ENCODE measurements at places on chromosomes 11 and 22.

DNA sequence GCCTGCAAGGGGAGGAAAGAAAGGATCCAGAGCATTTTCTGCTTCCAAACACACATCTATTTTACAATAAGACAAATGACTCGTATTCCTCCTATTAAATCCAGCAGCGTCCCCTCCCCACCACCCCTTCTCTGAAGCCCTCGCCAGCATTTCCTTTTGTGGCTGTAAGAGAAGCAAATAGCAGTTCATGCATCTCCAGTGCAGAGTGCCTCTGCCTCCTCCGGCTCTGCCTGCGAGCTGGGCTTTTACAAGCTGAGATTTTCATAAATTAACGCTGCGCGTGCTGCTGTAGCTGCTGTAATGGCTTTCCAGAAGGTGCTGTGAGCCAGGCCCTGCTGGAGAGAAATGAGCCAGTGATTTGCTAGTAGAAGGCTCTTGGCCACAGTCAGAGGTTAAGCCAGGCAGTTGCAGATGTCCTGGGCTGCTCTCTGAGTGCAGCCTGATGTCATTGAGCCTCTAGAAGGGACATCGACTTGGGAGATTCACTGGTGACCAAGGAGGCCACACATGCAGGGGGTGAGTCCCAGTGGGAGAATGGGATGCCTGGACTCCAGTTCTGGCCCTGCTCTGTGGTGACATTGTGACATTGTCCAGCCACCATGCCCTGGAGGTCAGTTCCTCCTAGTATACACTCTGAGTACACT is 134.5 kb upstream of the NAV2 start:
- no peak for DNase-seq

DNA sequence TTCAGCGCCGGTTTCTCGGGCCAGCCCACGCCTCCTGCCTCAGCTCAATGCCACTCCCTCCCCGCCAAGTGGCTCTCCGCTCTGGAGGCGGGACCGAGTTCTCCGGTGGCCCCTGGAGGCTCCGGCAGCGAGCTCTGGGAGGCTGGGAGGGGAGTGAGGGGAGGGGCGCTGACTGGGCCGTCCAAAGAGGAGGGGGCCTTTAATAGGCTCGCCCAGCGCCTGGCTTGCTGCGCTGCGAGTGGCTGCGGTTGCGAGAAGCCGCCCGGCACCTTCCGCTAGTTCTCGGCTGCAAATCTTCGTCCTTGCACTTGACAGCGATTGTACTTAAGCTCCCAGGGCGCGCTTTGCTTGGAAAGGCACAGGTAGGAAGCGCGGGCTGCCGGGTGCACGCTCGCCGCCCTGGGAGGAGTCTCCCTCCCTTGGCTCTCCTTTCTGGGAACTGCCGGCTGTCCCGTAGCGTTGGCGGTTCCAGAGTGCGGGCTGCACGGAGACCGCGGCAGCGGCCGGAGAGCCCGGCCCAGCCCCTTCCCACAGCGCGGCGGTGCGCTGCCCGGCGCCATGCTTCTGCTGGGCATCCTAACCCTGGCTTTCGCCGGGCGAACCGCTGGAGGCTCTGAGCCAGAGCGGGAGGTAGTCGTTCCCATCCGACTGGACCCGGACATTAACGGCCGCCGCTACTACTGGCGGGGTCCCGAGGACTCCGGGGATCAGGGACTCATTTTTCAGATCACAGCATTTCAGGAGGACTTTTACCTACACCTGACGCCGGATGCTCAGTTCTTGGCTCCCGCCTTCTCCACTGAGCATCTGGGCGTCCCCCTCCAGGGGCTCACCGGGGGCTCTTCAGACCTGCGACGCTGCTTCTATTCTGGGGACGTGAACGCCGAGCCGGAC is at the start of gene ADAMTS15:
TSS of gene ADAMTS15 (plus strand) at position 230 of the 894 bp plus-strand sequence. CDS start at position 559, 329 bp downstream.
- no peak for DNase-seq

- DNase-seq: no peak
Measured at GRCh38 chr11:76371170-76371569, 9.8 kb downstream of the THAP12 start.

DNA sequence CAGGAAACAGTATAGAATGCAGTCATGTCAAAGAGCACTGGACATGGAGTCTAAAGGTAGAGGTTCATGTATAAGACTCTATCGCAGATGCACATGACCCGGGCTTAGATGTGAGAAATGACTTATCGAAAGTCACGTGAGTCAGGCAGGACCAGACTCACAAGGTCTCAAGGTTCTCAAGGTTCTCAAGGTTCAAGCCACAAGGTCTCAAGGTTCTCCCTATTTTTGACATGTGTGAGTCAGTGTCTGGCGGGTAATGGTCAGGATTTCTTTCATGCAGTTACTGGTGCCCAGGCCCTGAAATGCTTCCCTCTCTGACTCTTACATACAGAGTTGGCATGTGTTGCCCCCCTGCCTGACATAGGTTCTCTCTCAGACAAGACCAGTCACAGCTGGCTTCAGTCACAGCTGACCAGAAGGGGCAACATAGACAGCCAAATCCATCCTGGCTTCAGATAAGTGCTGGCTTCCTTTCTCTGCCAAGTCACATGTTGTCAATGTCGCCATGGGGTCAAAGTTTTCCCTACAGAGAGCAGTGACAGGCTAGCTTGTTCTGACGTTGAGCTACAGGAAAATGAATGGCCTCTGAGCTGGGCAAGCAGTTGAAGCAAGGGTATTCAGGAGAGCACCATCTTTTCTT is 10.1 kb downstream of the CSRP3 start:
- no peak for DNase-seq

- no peak for DNase-seq
Measured at GRCh38 chr11:31050061-31050765, 319.3 kb downstream of the DCDC1 start.

DNA sequence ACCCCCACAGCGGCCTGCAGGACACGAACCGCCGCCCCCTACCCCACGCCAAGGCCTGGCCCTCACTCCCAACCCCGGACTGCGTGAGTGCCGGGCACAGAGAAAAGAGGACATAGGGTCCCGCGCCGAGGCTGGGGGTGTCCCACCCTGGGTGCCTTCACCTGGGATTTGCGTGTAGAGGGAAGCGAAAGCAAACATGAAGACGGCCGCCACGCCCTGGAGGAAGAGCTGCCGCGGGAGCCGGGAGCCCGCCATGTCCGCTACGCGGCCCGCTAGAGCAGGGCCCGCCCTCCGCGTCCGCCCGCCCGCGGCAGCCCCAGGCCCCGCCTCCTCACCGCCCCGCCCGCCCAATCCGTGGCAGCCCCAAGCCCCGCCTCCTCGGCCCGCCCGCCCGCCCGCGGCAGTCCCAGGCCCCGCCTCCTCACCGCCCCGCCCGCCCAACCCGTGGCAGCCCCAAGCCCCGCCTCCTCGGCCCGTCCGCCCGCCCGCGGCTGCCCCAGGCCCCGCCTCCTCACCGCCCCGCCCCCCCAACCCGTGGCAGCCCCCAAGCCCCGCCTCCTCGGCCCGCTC is at the start of gene LMF2:
TSS of gene LMF2 (minus strand) at position 282 of the 570 bp plus-strand sequence. CDS start at position 255, 27 bp downstream.
- peak; percentile 93 for DNase-seq

DNA sequence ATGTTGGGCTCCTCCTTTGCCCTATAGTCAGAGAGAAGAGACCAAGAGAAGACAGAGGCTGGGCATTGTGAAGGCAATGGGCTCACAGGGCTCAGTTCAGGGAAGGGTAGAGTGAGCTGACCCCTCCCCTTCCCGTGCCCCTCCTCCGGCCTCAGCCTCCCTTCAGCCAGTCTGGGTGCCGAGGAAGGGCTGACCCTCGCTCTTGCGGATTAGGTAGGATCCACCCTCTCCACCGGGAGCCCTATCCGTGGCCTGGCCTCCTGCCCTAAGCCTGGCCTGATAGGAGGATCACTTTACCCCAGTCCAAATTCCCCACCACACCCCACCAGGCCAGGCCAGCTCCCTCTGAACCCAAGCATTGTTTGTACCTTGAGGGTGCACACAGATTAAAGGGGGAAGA is 1.8 kb upstream of the PPP1R14B start:
- DNase-seq: no peak

DNA sequence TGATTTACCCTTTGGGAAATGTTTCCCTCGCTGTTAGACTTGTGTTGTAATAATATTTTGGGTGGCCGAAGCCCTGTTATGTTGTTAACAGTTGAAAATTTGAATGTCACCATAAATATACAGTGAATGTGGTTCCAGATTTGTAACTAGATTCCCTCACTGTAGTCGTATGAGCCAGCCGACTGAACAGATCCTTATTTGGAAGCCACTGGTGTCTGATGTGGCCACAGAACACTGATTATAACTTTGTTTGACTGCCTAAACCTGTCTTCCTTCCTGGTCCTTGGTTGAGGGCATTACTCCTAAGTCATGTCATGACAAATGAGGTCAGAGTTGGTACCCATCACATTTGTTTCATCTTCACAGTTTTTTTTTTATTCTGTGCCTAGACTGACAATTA is 45.4 kb downstream of the YAP1 start:
- no peak for DNase-seq

DNA sequence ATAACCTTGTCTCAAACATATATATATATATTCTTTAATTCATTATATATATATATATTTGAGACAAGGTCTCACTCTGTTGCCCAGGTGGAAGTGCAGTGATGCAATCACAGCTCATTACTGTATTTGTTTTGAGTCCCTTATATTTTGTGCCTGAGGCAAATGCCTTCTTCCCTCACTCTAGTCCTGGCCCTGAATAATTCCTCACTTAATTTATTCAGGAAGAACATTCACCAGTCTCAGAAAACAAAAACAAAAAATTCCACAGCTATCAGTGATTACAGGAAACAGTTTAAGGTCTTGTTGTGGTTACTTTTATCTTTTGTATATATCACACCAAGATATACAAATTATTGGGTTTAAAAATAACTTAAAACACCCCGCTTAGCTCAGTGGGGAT is 155.7 kb downstream of the CWF19L2 start:
- DNase-seq: no peak

- DNase-seq: no peak
Measured at GRCh38 chr11:1505480-1505879, 18.9 kb upstream of the MOB2 start.

GRCh38 chr22:31867386-31868153 is 76.8 kb upstream of the YWHAH start:
- DNase-seq: no peak

DNA sequence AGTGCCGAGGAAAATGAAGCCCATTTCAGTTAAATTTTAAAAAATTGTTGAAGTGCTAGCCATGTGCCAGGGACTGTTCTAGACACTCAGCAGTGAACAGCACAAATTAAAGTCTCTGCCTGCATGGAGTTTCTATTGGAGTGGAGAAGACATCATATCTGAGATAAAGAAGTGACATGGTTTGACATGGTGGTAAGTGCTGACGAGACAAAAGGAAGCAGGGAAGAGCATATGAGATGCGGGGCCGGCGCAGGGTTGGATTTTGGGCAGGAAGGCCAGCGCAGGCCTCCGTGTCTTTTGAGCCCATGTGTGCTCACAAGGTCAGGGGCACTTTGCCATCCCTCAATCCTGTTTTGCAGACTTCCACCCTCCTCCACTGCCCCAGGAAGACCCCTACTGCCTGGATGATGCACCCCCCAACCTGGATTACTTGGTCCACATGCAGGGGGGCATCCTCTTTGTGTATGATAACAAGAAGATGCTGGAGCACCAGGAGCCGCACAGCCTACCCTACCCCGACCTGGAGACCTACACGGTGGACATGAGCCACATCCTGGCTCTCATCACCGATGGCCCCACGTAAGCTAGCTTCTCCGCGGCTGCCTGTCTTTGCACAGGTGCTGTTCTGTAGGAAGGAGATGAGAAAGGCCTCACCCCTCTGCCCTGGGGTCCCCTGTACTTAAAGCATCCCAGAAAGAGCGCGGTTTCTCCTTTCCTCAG is 29.6 kb downstream of the AMPD3 start:
- no peak for DNase-seq

- DNase-seq: no peak
Measured at GRCh38 chr11:119112314-119113020, 5.3 kb downstream of the C2CD2L start.

DNA sequence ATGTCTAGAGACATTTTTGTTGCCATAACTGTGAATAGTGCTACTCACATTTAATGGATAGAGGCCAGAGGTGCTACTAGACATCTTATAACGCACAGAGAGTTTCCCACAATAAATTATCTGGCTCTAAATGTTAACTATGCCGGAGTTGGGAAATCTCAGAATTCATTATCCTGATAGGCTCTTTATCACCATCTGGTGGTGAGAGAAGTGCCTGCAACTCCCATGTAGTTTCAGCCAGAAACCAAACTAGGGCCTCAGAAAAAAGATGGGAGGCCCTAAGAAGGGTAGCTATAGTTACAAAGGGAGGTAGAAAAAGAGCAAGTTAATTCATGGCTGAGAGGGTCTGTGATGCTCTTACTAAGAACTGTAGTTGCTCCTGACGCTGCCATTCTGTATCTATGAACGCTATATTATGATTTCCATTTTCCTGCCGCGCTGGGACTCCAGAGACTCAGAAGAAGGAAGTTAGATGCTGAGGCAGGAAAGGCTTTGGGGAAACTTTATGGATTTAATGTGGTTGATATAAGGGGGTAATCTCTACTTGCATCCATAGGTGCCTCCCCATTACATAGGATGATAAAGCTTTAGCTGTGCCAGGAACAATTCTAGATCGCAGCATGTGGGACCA is 22.9 kb upstream of the MRPL17 start:
- peak; percentile 45 for DNase-seq

DNA sequence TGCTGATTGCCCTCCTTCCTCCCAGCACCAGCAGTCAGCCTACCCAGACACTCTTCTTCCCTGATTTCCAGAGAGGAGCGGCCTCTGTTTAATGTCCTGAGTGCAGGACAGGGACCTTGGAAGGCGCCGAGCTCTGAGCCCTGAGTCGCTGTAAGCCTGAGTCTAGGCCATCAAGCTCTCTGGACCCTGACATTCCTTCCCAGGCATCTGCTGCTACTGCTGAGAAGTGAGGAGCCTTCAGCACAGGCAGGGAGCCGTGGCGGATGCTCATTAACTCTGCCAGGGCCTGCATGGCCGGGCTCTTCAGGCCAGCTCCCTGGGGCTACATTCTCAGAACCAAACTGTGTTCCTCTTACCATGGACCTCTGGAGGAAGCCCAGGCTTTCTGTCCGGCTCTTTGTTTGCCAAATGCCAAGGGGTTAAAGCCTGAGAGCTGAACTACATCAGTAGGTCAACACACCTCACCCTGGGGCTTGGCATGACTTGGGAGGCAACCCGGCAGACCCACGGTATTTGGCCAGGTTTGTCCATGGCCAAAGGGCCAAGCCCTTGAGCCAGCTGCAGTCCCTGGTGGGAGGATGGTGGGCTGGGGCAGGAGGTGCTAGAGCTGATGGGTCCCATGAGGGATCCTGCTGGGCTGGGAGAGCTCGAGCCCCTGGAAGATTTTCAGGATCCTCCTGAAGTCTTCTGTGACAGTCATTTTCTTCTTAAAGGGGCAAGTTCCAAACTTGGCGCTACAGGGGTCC is 721.4 kb downstream of the BRD1 start:
- no peak for DNase-seq

GRCh38 chr11:28139841-28140415 is 31.7 kb downstream of the METTL15 start:
- DNase-seq: no peak

- no peak for DNase-seq
Measured at GRCh38 chr11:6530848-6531247, 33.8 kb downstream of the DNHD1 start.

DNA sequence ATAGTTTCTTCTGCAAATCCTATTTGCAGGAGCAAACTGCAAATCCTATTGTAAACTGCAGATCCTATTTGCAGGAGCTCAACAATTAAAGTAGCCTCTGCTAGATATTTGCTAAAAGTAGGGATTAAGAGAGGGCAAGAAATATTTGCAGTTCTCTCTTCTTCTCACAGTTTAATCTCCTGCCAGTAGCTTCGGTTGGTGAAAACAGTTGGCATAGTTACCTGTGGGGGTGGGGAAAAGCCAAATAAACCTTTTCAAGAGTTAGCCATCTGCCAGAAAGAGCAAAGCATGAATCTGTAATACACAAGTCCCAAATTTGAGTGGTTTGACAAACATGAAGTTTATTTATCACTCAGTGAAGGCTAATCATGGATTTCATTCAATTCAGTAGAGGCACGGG is 942.5 kb downstream of the JRKL start:
- DNase-seq: no peak

- no peak for DNase-seq
Measured at GRCh38 chr11:82577246-82577645, 156.4 kb downstream of the FAM181B start.
